ENCODE measurements at places on chromosomes 6 and 20. TPM values are rescaled to one million over a fixed set of nuclear protein-coding genes. Genes with fewer than 3 reads are reported as not detected.
A peak's percentile ranks its signal among the peaks of the same experiment; 100 is the strongest.

- no peaks in the 10 kb centered on the region for H3K4me1 ChIP-seq
- no peak overlapping the region for H3K4me3 ChIP-seq
- DNase-seq, result no peak
- no peaks in the 10 kb centered on the region for H3K36me3 ChIP-seq
- H3K27ac ChIP-seq, result no peak overlapping the region
Observed at GRCh38 chr6:2118136-2118535, 127.3 kb downstream of the GMDS start.

GRCh38 chr20:58416057-58416456 lies 27.0 kb downstream of the VAPB start:
- H3K36me3 ChIP-seq, result peaks cover 20% of the 10 kb centered on the region
- no peak overlapping the region for H3K4me3 ChIP-seq
- no peak overlapping the region for H3K27ac ChIP-seq
- H3K4me1 ChIP-seq, result peaks cover 15% of the 10 kb centered on the region

- peak; percentile 94 for DNase-seq
- H3K27me3 ChIP-seq, result peaks cover 23% of the 10 kb centered on the region
- H3K27ac ChIP-seq, result peak within 1 kb of the TSS; percentile 95
- peaks cover 13% of the 10 kb centered on the region for H3K36me3 ChIP-seq
Observed at GRCh38 chr20:13638496-13639149, at the start of gene TASP1. TASP1 (minus strand) TSS chr20:13638932; CDS start chr20:13630078, 8,854 bp downstream.

GRCh38 chr6:149863698-149864577 lies at the start of gene LRP11:
LRP11 (minus strand) TSS chr6:149864359; CDS start chr6:149864020, 339 bp downstream.
- H3K4me1 ChIP-seq, result peaks cover 31% of the 10 kb centered on the region
- H3K27me3 ChIP-seq, result peaks cover 5% of the 10 kb centered on the region
- H3K36me3 ChIP-seq, result peaks cover 10% of the 10 kb centered on the region
- H3K27ac ChIP-seq, result peak within 1 kb of the TSS; percentile 96

- no peaks in the 10 kb centered on the region for H3K27me3 ChIP-seq
- no peak overlapping the region for H3K27ac ChIP-seq
- H3K4me3 ChIP-seq, result no peak overlapping the region
- DNase-seq, result no peak
- no peaks in the 10 kb centered on the region for H3K36me3 ChIP-seq
- H3K4me1 ChIP-seq, result peaks cover under 1% of the 10 kb centered on the region
Observed at GRCh38 chr20:46563170-46563859, 12.9 kb upstream of the OCSTAMP start.

DNA sequence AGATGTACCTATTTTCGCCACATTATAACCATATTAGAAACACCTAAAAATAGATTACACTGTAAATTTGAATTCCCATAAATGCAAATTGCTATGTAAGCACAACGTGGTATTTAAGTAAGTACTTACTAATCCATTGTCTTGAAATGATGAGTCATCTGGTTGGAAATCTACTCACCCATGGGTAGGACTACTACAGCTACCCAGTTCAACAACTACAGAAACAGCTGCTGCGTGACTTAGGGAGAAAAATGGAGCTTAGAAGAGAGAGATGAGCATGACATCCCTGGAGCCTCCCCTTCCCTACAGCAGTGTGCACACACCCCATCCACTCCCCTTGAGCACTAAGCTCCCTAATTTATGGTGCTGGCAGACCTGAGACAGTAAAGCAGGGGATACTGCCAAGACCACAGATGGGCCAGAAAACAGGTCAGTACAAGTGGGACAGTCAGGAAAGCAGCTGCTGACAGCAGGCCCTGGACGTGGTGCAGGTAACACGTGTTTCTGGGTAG lies 26.9 kb downstream of the RRAGD start:
- no peak for DNase-seq
- H3K27ac ChIP-seq, result no peak overlapping the region
- peaks cover 3% of the 10 kb centered on the region for H3K36me3 ChIP-seq
- H3K4me1 ChIP-seq, result no peaks in the 10 kb centered on the region
- H3K27me3 ChIP-seq, result no peaks in the 10 kb centered on the region

GRCh38 chr6:158892266-158892665 lies 73.1 kb upstream of the EZR start:
- peaks cover 8% of the 10 kb centered on the region for H3K4me1 ChIP-seq
- no peak overlapping the region for H3K27ac ChIP-seq
- H3K4me3 ChIP-seq, result no peak overlapping the region
- H3K36me3 ChIP-seq, result no peaks in the 10 kb centered on the region
- H3K27me3 ChIP-seq, result no peaks in the 10 kb centered on the region

DNA sequence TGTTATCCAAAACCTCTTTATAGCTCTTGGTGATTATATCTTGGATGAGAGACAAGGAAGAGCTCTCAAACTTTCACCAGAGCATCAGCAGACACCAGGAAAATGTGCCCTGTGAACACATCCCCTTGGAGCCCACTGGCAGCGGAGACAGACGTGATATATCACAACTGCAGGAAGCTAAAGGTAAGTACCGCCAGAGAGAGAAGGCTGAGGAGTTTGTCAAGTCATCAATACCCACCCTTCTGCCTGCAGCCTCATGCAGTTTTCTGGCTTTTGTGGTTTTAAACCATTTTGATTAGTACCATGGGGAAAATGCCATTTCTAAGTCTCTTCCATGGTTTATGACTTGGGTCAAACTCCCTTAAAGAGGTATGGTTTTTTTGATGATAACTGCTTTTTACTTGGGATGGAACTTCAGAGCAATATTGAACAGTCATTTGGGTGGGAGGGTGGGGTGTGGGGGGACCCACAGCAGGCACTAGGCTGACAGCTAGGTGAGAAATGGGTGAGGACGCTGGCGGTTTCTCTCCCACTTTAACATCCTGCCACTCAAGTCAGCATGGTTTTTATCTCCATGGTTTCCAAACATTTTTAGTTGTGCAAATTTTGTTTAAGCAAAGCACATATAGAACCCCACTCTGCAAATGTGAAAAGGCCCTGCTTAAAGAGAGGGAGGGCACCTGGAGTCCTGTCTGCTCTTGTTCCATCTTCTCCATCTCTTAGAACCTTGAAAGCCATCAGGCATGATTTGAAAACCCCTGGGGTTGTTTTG lies 108.4 kb downstream of the SCML4 start:
- no peak overlapping the region for H3K27ac ChIP-seq
- no peak for DNase-seq
- H3K4me3 ChIP-seq, result no peak overlapping the region
- H3K27me3 ChIP-seq, result peaks cover 33% of the 10 kb centered on the region

DNA sequence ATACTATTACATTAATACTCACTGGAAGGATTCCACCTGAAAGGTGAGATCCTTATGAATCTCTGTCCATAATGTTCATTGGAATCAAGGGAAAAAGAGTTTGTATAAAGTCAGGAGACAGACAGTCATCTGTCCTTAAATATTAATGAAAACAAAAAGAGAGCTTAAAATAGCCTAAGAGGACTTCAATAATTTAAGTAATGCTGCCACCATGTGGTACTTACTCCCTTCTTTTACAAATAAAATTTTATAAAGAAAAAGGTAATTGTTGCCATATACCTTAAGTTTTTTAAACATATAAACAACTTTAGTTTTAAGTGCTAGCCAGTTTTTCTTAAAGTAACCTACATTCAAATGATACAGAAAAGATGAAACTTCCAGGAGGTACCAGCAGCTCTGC lies 5.1 kb downstream of the BLOC1S5 start:
- DNase-seq, result no peak
- no peak overlapping the region for H3K4me3 ChIP-seq
- H3K27ac ChIP-seq, result no peak overlapping the region
- peaks cover 6% of the 10 kb centered on the region for H3K4me1 ChIP-seq
- peaks cover 15% of the 10 kb centered on the region for H3K36me3 ChIP-seq
- no peaks in the 10 kb centered on the region for H3K27me3 ChIP-seq

DNA sequence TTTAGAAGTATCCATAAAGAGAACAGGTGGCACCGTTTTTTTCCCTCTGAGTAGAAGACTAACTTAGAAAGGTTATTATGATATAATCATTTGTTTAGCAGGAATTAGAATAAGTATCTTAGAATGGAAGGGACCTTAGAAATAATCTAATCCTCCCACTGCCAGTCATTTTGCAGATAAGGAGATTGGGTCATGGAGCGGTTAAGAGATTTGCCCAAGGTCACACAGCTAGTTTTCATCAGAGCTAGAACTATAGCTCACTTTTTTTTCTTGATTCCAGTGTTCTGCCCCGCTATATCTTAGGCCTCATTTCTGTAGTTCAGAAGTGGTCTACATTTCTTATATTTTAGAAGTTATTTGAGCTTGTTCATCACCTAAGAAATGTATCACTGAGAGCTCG lies 139.6 kb downstream of the PRL start:
- no peak overlapping the region for H3K4me3 ChIP-seq
- H3K4me1 ChIP-seq, result peaks cover 6% of the 10 kb centered on the region
- no peak for DNase-seq

The GPX5 gene
- total RNA-seq, result not detected

The TMEM151B gene
- 0.52 TPM for total RNA-seq

The KIAA0408 gene
- 7.8 TPM for total RNA-seq

The BPIFB4 gene
- not detected for total RNA-seq

The BMP5 gene
- 5.6 TPM for total RNA-seq

Measured in type B pancreatic cell (in vitro differentiated cells).